ENCODE measurements at places on chromosomes 6 and 20.

DNA sequence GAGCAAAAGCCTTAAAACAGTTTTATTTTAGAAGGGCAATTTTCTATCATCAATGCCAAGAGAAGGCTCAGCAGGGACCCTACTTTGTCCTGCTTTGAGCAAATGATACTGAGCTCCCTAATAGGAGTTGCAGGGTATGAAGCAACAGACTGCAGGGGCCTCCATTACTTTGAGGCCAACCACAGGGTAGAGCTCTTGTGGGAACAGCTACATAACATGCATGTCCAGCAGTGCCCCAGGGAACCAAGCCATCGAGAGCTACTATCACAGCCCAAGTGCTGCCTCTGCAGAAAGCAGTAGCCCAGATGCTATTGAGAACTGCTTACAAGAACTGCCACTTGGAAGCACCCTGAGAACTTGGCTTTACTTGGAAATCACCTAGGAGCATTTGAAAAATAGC is 222.1 kb downstream of the LAMA2 start:
- DNase-seq, result no peak

- peak; percentile 55 for DNase-seq
These were observed 78.4 kb downstream of the ADTRP start for GRCh38 chr6:11700118-11700718.

GRCh38 chr20:1509237-1509636 is 18.0 kb upstream of the SIRPB2 start:
- DNase-seq, result peak; percentile 62

GRCh38 chr6:35765739-35766138 is 10.7 kb upstream of the CLPSL2 start:
- no peak for DNase-seq

DNA sequence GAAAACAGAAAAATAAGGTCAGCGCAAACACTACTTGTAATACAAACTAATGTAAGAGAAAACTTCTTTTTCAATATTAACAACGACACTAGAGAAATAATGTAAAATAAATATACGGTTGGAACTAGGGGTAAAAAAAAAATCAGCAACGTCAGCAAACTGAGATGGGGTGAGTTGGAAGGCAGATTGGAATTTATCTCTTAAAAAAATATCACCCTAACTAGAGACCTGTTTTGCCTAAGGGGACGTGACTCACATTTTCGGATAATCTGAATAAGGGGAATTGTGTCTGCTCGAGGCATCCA is 705 bp upstream of the UTRN start:
- no peak for DNase-seq
